SIG-M5 (cell line): ENCODE measurements at places on chromosomes 16 and 17.
A peak's percentile ranks its signal among the peaks of the same experiment; 100 is the strongest.

GRCh38 chr16:87461466-87461991 is 31.3 kb downstream of the ZCCHC14 start:
- no peak for DNase-seq

DNA sequence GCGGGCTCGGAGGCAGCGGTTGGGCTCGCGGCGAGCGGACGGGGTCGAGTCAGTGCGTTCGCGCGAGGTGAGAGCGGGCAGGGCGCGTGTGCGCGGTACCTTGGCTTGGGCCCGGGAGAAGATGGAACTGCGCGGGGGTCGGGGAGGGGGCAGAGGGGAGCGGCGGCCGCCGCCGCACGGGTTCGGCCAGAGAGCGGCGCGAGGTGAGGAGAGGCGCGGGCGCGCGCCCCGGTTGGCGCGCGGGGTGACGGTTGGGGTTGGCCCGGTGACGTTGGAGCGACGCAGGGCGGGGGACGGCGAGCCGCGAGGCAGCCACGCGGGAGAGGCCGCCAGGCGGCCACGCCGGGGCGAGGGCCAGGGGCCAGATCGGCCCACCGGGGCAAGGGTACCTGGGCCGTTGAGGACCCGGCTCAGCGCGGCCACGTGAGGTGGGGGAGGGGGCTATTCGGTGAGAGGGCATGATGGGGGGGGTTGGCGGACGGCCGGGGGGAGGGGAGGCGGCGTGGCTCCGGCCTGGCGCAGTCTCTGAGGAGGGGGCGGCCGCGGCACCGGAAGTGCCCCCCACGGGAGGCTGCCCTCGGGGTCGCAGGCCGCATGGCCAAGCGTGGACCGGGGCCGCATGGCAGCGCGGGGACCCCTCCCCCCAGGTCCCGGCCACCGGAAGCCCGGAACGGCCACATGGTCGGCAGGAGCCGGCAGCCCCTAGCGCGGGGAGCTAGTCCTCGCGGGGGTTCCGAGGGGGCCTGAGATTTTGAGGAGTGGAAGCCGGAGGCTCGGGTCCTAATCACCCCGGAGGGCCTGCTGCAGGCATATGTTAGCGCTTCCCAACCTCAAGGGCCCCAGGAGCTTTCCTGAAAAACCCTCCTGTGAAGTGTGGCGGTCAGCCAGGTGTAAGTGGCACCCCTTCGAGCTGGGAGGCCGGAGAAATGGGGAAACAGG is 527 bp downstream of the EIF5A start:
- DNase-seq: no peak

DNA sequence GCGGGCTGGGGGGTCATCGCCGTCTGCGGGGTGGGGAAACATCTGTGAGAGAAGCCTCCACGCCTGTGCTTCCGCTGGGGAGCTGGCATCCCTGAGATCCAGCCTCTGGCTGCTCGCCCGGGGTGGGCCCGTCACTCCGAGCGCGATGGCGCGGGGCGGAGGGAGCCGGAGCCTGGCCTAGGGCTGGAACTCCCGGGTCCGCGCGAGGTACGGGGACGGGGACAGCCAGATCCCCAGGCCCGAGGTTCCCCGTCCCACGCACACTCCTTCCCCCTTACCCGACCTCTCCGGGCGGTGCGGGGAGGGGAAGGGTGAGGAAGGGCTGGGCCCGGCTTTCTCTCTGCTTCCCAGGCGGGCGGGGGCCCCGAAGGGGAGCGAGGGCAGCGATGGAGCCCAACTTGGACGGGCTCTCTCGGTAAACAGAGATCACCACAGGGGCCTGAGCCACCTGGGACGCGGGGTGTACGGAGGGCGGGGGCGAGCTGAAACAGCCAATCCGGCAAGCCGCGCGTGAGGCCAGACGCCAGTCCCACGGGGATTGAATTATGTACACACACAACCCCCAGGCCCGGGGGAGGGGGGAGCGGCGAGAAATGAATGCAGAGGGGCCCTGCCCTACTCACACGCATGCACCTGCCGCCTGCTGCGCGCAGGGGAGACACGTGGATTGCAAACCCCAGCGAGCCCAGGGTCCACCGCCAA is at the start of gene SLC16A11:
Gene SLC16A11 (minus strand): TSS at position 596 of the 702 bp plus-strand sequence. CDS start 579 bp downstream, at position 17.
- no peak for DNase-seq

GRCh38 chr17:4939546-4939795 is 375 bp downstream of the SLC25A11 start:
- DNase-seq: no peak

DNA sequence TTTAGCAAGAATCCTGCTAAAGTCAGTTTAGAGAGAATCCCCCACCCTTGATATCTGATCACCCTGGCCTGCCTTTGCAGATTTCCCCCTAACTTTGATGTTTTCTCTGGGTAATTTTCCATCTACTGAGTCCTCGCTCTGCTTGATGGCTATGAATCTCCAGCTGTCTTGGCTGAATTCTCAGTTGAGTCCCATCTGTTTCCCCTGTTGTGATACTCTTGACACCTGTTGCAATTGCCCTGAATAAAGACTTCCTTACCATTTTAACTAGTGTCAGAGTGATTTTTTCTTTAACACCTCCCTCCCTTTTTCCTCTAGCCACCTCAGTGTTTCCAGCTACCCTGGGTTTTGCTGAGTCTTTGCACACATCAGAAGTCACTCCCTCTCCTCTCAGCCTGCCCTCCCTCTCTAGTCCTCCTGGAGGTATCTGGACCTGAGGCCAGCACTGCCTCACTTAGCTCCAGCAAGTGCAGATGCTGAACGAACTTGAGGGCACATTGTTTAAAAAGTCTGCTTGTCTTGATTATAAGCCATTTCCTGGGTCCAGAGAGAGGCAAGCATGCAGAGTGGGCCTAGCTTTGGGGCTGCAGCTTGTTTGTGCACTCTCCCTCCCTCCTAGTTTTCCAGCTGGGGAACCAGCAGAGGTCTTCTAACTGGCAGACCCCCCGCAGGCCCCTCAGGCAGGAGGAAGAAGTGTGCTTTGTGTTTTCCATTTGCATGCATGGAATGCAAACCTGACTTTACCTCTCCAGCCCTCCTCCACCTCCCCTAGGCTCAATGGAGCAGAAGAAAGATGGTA is 33.2 kb downstream of the SPACA3 start:
- no peak for DNase-seq

DNA sequence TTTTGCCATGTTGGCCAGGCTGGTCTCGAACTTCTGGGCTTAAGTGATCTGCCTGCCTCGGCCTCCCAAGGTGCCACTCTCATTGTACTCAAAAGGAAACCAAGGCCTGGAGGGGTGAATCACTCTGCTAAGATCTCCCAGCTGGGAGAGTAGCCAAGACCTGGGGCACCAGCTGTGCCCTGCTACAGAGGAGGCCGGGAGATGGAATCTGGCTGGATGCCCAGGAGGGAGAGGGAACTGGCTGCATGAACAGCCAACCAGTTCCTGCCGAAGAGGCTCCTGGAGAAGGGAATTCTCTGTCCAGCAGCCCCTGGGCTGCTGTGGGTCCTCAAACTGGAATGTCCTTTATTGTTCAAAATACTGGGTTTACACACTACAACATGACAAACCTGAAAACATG is 238.7 kb upstream of the CIBAR2 start:
- DNase-seq: no peak

DNA sequence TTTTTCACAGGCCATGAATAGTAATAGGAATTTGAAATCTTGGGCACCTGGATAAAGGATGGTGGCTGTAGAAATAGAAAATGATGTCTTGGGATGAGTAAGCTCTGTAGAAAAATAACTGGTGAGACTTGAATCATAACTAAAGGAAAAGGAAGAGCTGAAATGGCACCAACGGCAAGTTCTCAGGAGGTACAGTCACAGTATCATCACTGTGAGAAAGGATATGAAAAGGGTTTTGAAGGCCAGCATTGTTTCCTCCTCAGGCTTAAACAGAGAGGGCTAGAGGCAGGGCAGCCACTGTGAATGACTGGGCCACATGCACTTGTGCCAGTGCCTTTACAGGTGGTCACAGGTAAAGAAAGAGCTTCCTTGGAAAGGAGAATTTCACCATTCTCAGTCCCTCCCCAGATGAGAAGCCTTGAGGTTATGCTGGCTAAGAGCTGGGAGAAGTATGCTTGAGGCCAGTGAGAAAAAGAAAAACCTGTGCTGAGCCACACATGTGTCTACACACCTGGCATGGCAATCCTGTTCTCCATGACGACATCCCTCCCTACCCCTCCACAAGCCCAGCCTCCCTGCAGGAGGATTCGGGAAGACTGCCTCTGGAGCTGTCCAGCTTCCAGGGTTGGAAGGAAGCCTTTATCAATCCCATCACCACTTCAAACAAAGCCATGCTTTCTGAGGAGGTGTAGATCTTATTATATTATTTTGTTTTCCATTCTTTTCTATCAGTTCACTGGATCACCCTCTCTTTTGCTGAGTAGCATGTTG is 3.8 kb upstream of the ANKFN1 start:
- no peak for DNase-seq

GRCh38 chr16:11734653-11735043 is 8.0 kb downstream of the TXNDC11 start:
- no peak for DNase-seq

DNA sequence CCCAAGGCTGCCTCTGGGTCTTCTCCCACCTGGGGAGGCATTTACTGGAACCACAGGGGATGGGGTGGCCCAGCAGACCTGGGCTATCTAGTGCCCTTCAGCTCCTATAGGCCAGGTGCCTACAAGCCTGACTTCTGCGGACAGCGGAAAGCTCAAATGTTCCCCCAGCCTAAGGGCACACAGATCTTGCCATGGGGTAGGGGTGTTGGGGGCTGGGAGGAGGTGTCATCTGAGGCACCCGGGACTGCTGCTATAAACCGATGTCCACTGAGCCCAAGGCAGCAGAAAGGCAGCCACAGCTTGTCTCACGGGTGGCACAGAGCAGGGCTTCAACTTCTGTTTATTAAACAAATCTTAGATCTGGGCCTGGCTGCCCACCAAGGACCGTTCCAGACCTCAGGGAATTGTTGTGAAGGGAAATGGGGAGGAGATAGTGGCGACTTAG is 3.6 kb downstream of the MYO1C start:
- no peak for DNase-seq

- DNase-seq: no peak
Observed at GRCh38 chr17:71995590-71995989, 125.2 kb upstream of the SOX9 start.

GRCh38 chr17:15930426-15930825 is 14.5 kb upstream of the ADORA2B start:
- no peak for DNase-seq

GRCh38 chr16:22318690-22319358 is 21.6 kb downstream of the POLR3E start:
- DNase-seq: no peak

DNA sequence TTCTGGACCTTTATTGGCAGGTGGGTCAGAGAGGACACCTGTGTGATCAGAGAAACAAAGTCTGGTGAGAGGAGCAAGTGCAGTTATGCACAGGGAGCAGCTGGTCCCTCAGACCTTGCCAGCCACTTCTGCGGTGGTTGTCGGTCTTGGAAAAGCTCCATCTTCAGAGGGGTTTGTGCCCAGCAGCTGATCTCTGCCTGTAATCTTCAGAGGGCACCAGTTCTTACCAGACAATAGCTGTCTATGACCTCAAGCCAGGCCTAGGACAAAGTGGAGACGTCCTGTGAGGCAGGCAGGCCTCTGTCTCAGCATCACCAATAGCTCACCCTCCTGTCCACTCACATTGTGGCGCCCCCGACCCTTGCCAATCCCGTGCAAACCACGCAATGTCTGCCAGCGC is 66.5 kb upstream of the TBX2 start:
- DNase-seq: no peak

DNA sequence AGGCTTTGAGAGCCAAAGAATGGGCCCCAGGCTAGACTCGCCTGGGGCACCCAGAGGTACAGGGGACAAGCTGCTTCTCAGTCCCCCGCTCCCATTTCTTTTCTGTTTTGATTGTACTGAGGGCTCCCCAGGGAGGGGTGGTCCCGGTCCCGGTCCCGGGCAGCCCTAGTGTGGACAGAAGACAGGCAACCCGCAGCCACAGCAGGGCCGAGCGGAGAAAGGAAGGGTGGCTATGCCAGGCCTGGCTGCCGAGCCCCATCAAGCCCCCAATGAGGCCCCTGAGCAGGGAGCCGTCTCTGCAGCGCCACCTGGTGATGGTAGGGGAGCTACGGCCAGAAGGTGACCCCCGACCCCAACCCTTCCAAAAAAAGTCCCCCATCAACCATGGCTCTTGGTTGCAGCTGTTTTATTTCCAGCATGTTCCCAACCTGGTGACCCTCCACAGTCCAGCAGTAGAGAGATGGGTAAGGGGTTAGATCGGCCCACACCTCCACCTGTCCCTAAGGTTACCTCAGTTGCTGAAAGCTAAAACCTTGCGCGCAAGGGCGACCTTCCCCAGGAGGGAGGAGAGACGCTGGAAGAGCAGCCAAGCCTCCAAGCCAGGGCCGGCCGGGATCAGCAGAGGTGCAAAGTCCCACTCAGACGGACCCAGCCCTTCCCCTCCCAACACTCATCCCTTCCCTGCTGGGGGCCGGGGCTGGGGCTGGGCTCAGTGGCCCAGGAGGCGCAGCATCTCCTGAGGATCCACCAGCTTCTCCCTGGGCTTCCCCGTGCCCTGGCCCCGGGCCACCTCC is 2.6 kb upstream of the GRIN2C start:
- no peak for DNase-seq

- peak; percentile 99 for DNase-seq
Observed at GRCh38 chr17:43360739-43361505, 37.9 kb upstream of the ARL4D start.

- DNase-seq: no peak
Observed at GRCh38 chr16:78118469-78119025, 19.1 kb downstream of the WWOX start.

GRCh38 chr17:64773836-64774761 is 112.0 kb upstream of the SMURF2 start:
- no peak for DNase-seq

DNA sequence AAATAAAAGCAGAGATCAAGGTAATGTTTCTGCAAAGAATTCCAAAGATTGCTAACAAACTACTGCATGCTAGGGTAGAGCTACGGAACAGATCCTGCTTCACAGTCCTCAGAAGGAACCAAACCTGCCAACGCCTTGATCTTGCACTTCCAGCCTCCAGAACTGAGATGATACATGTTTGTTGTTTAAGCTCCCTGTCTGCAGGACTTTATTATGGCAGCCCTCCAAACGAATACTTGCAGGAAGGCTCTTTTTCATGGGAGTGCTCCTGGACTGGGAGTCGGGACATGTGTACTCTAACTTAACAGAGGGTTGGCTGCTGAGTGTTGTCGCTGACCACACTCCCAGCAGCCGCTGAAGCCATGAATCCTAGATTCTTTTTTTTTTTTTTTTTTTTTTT is 808.8 kb upstream of the EEF2KMT start:
- no peak for DNase-seq

DNA sequence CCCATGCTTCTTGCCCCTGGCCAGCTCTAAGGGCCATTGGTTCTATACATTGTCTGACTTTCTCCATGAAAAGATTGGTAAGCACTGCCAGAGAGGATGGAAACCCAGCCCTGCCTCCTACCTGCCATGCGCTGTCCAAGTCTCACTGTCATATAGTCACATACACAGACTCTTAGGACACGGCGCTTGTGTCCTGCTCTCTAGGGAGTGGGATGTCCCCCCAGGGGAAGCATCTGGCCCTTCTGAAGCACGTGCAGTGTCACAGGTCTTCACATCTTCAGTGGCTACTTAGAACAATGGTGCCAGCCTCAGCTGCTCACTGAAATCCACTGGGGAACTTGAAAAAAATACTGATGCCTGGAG is 38.7 kb downstream of the MYO18A start:
- DNase-seq: no peak

GRCh38 chr16:12203780-12204351 is 227.3 kb downstream of the SNX29 start:
- DNase-seq: no peak
